ENCODE measurements at places on chromosomes 13 and 19.
A peak's percentile ranks its signal among the peaks of the same experiment; 100 is the strongest.

- no peak for DNase-seq
Measured at GRCh38 chr19:2542341-2543069, 66.6 kb downstream of the GADD45B start.

DNA sequence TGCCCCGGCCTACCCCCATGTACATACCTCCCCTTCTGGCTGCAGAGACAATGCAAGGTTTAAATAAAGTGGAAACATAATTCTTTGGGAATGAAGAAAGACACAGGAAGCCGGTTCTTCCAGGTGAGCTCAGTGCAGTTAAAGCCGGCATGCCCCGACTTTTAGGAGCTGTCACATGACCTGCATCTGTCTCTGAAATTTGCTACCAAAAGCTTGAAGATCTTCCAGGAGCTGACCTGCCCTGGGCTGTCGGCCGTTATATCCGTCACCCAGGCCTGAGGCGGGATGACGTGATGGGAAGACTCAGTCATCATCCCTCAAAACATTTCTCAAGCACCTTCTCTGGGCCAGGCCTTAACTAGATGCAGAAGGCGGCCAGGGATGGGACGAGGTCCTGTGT lies 10.3 kb downstream of the RAB8A start:
- no peak for DNase-seq

DNA sequence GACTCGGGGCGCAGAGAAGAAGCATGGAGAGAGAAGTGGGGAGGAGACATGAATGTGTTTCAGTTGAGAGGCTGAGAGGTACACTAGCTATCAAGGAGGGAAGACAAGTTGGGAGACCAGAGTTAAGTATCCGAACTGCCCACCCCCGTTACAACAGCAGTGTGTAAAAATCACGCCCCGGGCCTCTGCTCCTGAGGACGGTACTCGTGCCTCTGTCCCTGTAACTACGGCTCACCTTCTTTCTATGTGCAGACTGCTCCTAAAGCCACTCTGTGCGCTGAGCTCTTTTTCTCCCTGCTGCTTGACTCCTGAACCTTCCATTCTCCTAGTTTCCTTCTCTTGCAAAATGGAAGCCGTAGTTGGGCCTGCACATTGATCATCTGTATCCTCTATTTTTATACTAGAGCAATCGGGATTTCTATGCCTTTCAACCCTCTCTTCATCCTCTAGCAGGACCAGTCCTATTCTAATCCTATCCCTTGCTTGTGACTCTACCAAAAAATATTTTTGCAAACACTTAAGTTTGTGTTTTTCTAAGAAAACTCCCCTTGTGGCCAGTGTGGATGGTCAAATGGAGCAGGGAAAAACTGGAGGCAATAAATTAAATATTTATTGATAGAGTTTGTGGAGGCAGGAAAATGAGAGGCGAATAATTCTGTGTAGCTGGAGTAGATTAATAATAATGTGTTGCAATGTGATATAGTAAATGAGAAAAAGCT lies 569 bp downstream of the POLR1D start:
- DNase-seq: no peak

GRCh38 chr13:80979035-80979641 lies 638.2 kb upstream of the SPRY2 start:
- no peak for DNase-seq

- peak; percentile 99 for DNase-seq
Measured at GRCh38 chr19:6424939-6425731, 524 bp upstream of the KHSRP start.

DNA sequence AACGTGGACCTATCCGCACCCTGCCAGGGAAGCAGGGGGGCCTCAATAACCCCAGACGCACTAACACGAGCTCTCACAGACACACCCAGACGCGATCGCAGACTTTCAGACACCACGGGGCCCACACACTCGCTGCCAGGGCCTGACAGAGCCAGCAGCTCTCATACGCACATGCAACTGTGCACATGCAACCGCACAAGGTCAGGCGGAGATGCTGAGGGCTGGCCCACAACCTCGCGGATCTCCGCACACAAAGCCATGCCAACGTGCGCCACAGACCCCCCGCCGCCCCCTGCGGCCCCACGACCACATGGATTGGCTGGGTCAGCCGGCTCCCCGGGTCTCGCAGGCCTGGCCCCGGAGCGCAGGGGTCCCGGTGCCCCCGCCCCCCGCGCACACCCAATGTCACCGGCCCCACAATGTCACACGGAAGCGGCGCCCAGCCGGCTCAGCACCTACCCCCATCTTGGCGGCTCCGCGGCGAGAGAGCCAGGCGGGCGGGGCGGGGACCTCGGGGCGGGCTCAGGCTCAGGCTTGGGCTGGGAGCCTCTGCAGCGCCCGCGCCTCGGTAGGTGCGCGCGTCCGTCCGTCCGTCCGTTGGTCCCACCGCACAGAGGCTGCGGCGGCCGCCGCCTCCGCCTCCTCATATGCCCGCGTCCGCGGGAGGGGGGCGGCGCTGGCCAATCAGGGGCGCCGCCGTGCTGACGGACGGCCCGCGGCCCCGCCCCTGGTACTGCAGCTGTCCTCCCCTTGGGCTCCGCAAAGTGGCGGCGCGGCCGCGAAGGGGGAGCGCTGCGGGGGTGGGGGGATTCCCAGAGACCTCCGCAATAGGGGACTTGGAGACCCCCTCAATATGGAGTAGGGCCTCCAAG lies at the start of gene ATP1A3:
TSS of gene ATP1A3 (minus strand) at position 619 of the 872 bp plus-strand sequence. CDS start at position 465, 154 bp downstream.
- no peak for DNase-seq

DNA sequence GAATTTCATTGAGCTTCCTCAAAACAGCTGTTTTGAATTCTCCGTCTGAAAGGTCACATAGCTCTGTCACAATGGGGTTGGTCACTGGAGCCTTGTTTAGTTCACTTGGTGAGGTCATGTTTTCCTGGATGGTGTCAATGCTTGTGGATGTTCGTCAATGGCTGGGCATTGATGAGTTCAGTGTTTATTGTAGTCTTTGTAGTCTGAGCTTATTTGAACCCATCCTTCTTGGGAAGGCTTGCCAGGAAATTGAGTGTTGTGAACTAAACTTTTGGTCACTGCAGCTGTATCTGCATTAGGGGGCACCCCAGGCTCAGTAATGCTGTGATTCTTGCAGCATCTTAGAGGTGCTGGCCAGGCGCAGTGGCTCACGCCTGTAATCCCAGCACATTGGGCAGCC lies 22.0 kb downstream of the BLOC1S3 start:
- DNase-seq: peak; percentile 66

GRCh38 chr19:29383696-29384095 lies 142.1 kb upstream of the VSTM2B start:
- peak; percentile 17 for DNase-seq

- DNase-seq: no peak
Measured at GRCh38 chr19:4379383-4380253, 20.7 kb downstream of the SH3GL1 start.

DNA sequence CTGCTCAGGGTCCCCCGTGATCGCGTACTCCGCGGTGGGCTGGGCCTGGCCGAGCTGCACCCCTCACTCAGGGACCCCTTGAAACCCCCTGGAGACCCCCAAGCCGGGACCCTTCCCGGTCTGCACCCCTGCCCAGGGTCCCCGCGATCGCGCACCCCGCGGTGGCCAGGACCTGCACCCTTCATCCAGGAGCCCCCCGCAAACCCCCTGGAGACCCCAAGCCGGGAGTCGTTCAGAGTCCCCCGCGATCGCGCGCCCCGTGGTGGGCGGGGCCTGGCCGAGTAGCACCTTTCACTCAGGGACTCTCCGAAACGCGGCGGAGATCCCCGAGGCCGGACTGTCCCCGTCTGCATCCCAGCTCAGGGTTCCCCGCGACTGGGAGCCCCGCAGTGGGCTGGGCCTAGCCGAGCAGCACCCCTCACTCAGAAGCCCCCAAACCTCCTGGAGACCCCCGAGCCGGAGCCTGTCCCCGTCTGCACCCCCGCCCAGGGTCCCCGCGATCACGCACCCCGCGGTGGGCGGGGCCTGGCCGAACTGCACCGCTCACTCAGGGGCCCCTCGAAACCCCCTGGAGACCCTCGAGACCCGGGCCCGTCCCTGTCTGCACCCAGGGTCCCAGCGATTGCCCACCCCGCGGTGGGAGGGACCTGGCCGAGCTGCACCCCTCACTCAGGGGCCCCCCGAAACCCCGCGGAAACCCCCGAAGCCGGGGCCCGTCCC lies 748 bp downstream of the LMNB2 start:
- no peak for DNase-seq

DNA sequence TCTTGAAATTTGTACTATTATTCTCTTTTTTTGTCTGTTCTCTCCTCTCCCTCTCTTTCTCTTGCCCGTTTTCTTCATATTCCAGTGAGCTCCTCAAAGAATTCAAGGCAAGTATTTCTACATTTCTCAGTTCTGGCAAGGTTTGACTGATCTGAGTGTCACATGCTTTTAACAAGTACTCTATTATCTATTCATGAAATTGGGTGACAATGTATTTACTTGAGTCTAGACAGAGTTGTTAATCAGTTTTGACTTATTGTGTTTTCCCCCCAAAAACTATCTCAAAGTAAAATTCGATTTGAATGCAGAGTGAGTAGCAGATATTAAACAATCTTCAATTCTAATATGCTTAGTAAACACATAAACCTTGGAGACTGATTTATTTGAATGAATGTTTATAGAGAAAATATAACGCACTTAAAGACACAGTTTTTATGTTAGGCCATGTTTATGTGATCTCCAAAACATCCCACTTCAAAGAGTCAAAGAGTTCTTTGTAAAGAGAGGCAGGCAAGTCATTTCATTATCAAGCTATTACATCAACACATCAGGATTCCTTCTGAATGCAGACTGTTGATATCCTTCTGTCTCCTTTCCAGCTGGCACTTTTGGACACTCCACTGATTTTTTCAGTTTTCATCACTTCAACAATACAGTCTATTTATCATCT lies 166.6 kb downstream of the SLITRK6 start:
- DNase-seq: no peak

DNA sequence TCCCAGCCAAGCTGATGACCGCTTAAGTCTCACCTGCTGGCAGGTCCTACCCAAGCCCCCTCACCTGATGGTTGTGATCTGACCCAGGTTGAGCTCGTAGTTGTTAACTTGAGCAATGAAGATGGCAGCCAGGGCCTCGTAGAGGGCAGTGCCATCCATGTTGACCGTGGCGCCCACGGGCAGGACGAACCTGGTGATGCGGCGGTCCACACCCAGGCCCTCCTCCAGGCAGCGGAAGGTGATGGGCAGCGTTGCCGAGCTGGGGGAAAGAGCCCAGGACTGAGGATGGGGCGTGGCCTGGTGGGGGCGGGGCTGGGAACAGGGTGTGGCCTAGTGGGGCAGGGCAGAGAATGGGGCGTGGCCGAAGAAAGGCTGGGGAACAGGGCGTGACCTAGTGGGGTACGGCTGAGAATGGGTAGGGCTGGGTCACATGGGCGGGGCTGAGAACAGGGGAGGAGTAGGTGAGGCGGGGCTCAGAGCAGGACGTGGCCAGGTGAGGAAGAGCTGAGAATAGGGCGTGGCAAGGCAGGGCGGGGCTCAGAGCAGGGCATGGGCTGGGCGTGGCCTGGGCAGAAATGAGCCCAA lies 12.9 kb downstream of the OR7C2 start:
- no peak for DNase-seq

DNA sequence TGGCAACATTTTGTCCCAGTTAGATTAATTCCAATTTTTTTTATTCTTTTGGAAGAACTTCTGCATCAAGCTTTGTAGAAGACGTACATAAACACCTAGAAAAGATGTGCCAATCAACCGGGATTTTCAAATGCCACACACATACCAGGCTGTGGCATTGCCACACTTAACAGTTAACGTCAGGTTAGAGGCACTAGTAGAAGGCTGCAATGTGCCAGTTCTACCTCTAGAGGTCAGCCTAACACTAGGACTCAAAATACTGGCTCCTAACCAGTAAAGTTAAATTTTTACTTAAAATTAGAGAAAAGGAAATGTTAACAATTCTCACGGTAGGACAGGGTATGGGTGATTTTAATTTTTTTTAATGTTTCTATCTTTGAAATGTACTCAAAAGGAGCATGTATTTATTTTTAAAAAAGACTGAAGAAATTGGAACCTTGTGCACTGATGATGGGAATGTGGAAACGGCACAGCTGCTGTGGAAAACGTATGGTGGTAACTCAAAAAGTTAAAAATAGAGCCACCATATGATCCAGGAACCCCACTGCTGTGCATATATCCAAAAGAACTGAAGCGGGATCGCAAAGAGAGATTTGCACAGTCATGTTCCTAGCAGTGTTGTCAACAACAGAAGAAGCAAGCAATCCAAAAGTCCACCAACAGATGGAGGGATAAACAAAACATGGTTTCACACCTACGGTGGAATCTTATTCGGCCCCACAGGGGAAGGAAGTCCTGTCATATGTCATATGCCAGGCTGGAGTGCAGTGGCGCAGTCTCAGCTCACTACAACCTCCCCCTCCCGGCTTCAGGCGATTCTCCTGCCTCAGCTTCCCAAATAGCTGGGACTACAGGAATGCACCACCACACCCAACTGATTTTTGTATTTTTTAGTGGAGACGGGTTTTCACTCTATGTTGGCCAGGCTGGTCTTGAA lies 30.3 kb downstream of the CRYL1 start:
- peak; percentile 67 for DNase-seq

DNA sequence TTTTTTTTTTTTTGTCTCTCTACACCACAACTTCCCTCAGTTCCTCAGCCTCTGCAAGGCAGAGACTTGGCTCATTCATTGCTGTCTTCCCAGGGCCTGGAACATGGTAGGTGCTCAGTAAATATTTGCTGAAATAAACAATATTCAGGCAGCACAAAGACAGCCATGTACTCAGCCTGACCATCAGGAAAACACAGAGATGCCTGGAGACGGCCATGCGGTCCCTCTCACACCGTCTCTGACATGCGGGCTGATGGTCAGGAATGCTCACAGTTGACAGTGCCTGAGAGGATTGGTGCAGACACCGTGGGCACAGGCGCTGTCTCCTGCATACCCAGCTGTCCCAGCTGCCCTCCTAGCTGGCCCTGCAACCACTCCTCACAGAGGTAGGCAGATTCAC lies 924 bp downstream of the PRAM1 start:
- no peak for DNase-seq

GRCh38 chr13:37295573-37295972 lies 190.1 kb upstream of the CSNK1A1L start:
- no peak for DNase-seq

DNA sequence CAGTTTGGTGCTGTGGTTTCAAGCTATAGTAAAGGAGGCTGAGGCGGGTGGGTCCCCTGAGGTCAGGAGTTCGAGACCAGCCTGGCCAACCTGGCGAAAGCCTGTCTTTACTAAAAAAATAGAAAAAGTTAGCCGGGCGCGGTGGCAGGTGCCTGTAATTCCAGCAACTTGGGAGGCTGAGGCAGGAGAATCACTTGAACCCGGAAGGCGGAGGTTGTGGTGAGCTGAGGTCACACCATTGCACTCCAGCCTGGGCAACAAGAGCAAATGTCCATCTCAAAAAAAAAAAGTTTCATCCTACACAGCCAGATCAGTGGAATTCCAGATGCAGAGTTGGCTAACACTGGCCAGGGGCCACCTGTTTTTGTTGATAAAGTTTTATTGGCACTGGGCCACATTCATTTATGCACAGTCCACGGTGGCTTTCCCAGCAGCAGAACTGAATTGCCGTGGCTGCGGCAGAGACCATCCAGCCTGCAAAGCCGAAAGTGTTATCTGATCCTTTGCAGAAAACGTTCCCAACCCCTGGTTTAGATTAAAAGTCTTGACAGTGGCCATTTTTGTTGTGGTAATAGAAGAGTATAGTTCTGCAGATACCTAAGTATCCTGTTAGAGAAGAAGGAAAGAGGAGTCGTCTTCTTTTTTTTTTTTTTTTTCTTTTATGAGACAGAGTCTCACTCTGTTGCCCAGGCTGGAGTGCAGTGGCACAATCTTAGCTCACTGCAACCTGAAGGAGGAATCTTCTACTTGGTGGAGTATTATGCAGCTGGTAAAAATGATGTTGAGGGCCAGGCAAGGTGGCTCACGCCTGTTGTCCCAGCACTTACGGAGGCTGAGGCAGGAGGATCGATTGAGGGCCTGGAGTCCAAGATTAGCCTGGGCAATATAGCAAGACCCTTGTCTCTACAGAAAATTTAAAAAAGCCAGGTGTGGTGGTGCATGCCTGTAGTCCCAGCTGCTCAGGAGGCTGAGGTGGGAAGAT lies 8.7 kb downstream of the NCLN start:
- DNase-seq: no peak
